ENCODE measurements at places on chromosomes 11 and 22.

GRCh38 chr11:64503186-64503753 lies 87.8 kb upstream of the SLC22A12 start:
- no peak for DNase-seq

DNA sequence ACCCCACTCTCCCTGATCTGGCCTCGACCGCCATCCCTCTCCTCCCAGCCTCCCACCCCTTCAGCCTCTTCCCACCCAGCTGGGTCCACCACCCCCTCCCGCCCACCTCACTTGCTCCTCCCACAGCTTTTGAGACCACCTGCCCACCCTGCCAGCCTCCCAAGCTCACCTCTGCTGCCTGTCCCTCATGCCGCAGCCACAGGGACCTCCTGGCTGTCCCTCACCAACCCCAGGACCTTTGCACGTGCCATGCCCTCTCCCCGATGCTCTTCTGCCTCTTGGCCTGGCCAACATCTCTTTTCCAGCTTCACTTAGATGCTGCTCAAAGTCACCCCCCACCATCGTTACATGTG lies 6.5 kb downstream of the PNPLA5 start:
- DNase-seq, result no peak

DNA sequence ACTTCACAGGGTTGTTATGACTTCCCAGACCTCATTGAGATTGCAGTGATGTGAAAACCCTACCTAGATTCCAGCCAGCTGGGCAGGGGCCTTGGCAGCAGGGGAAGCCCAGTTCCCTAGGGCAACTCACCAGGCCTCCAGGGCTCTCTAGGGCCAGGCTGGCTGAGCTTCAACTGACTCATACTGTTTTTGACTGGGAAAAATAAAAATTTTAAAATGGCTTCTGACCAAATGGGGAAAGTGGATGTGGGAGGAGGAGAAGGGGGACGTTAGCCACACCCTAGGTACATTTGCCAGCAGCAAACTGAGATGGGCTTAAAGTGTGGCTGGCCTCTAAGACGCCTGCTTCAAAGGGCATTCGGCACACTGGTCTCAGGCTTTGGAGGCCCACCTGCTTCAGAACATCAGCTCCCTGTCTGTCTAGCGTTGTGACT lies 39.0 kb downstream of the BMAL1 start:
- no peak for DNase-seq

DNA sequence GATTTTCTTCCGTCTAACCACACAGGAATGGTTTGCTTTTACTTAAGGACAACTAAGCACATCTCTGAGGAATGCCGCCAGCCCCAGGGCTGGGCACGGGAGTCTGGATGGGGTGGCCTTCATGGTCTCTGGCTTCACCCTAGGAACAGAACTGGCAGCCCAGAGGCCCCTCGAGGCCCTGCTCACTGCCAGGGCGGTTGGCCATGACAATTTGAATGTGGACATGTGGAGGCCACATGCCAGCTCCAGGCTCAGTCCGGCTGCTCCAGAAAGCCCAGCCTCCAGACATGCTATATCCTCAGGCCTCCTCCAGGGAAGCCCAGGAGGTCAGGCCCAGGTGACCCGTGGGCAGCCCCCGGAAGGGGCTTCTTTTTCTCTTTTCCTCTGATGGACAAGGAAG lies 84.0 kb upstream of the FGF3 start:
- DNase-seq, result no peak

DNA sequence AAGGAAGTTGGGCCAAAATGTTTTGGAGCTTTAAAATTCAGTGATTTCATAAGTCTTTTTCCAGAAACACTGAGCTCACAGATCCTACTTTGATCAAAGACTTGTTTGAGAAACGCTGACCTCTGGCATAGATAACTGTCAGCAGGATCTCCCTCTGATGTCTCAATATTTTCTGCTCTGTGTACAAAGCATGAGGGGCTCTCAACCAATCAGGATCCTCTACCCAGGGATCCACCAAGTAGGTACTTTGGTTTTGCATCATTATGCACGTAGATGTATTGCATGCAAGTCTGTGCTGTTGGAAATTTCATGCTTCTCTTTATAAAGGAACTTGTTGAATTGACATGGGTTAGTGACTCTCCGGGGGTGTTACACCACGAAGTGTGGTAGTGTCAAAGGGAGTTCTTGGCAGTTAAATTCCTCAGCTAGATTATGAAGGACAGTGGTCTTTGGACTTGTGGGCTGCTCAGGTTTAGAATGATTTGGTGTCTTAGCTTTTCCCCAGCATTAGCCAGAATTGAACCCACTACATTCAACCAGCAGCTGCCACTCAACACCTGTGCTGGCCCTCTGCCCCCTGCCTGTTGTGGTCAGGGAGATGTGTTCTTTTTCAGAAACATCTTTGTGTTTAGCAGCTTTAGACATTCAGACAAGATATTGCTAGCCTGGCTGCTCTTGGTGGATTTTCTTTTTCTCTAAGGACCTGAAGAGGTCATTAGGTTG lies 1.7 kb upstream of the DIXDC1 start:
- no peak for DNase-seq

DNA sequence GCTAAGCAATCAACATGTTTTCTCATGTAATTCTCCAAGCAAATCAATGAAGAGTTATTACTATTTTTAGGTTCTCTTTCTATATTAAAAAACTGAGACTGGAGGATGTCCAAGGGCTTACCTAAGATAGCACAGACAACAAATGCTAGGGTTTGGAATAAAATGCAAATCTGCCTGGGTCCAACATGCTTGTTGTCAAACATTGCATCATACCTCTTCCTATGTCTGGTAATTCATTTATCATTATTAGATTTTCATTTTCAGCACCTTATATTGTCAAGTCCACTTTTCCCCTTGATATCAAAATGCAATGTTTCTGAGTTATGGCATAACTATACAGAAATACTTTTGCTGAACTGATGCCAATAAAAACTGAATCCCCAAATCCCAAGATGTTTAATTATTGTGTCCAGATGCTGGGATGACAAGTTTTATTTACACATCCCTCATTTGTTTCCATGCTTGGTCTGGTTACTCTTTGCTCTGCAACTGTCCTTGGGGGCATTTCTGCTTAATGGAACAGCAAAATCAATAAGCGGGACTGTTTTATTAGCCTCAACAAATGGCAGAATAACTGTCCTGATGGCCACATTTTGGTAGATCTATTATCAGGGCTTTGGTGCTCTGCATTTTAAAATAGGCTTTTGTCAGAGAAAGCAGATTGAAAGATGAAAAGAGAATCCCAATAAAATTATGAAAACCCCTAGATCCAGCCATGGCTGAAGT lies 86.0 kb downstream of the C11orf87 start:
- no peak for DNase-seq

GRCh38 chr11:120127236-120127635 lies 10.7 kb downstream of the TRIM29 start:
- no peak for DNase-seq

- no peak for DNase-seq
These were observed 384.7 kb downstream of the DCDC1 start for GRCh38 chr11:30984827-30985226.

DNA sequence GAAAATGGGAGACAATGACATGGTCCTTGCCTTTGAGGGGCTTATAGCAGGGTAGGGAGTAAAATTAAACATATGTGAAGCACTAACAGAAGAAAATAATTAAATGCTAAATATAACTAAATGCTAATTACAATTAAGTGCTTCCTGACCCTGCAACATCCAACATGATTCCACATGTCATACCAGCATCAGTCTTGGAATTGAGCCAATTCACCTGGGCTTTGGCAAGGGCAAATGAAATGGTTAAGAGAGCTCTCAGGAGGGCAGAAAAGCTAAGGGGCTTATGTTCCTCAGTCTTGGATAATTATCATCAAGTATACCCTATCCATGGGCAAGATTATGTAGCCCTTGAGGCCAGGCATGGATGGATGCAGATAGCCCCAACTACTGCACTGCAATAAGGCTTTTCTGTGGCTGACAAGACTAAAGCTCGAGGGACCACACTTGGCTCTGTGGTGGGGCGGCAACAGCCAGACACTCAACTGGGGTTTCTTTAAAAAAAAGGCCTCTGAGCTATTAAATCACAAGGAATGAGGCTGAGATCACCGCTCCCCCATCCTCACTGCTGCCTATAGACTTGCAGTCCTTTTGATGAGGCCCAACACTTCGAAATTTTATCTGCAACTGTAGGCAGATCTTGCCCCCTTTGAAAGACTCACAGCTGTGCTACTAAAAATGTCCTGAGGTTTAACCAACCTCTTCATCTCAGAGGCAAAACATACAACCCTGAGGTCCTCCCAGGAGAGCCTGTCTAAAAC lies 39.0 kb downstream of the IL18BP start:
- no peak for DNase-seq

DNA sequence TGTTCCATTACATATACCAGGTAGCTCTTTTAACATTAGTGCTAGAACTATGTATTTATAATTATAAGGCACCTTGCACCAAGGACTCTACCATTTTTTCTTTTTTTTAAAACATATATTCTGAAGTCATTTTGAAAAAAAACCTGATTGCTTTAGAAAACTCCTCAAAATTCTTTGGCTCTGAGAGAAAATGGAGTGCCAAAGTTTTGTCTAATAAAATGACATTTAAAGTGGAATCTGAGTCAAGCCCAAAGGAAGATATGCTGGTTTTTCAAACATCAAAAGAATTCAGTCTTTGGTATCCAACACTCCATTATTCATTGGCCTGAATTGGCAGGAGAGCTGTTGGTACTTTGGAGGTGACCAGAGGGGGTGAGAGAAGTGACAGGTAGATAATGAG lies 116.5 kb downstream of the ME3 start:
- DNase-seq, result no peak

- DNase-seq, result no peak
These were observed 394.6 kb downstream of the TBC1D22A start for GRCh38 chr22:47157093-47157420.

GRCh38 chr11:7020183-7020917 lies at the start of the genes NLRP14 and ZNF214:
NLRP14 (plus strand) TSS chr11:7020479; CDS start chr11:7038587, 18,108 bp downstream.
ZNF214 (minus strand) TSS chr11:7020346; CDS start chr11:7002835, 17,511 bp downstream.
- peak; percentile 77 for DNase-seq

GRCh38 chr11:100269516-100269915 lies 417.6 kb upstream of the ARHGAP42 start:
- no peak for DNase-seq

- DNase-seq, result no peak
These were observed 15.5 kb upstream of the ZBTB44 start for GRCh38 chr11:130330101-130330684.

DNA sequence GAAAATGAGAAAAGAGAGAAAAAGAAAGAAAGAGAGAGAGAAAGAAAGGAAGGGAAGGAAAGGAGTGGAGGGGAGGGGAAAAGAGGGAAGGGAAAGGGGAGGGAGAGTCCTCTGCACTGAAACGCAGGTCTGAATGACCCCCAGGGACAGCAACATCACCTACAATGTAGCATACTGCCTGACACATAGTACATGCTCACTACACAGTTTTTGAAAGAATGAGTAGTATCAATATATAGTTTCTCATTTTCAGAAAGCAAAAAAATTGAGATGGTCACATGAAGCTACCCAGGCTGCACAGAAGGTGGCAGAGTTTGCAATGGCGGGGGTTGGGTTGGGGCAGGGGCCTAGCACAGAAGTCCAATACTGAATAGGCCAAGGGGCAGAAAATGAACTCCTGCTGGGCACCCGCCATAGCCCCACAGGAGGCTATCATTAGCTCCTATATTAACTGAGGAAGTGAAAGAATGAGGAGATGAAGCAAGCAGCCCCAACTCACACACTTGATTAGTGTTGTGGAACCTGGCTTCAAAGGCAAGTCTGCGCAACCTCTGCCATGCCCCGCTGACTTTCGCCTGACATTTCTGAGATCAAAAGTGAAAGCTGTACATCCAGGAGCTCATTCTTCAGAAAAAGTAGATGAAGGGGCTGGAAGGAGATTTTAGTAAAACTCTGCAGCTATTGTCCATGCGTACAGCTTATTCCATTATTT lies 241.2 kb upstream of the SYN3 start:
- DNase-seq, result no peak

DNA sequence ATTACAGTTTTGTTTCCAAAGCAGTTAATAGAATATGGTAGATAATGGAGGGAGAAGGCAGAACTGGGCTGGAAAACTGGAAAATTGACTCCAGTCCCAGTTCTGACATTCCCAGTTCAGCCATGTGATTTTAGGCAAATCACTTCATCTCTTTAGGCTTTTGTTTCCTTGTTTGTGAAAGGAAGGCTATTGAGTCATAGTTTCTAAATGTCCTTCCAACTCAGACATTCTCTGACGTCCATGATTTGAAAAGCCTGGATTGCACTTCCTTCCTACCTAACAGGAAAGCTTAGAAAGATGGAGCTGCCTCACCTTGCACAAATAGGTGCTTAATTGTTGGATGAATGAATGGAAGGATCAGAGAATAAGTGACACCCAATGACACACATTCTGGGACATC lies 19.8 kb upstream of the GALNT18 start:
- DNase-seq, result no peak

- no peak for DNase-seq
These were observed 32.9 kb upstream of the SMIM38 start for GRCh38 chr11:69122630-69123431.

DNA sequence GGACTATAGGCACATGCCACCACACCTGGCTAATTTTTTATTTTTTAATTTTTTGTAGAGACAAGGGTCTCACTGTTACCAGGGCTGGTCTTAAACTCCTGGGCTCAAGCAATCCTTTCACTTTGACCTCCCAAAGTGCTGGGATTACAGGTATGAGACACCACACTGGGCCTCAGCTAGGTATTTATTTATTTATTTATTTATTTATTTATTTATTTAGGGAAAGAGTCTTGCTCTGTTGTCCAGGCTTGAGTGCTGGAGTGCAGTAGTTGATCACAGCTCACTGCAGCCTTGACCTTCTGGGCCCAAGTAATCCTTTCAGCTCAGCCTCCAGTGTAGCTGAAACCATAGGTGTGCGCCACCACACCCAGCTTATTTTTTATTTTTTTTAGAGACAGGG lies 43.2 kb downstream of the HORMAD2 start:
- DNase-seq, result no peak

- DNase-seq, result no peak
These were observed 12.0 kb upstream of the MRGPRD start for GRCh38 chr11:68992743-68993255.

- no peak for DNase-seq
These were observed 27.9 kb upstream of the RASL10A start for GRCh38 chr22:29343313-29343805.

- DNase-seq, result peak; percentile 80
These were observed at the start of gene RASSF10 for GRCh38 chr11:13008625-13009475. RASSF10 (plus strand) TSS chr11:13009316; CDS start chr11:13009577, 261 bp downstream.

DNA sequence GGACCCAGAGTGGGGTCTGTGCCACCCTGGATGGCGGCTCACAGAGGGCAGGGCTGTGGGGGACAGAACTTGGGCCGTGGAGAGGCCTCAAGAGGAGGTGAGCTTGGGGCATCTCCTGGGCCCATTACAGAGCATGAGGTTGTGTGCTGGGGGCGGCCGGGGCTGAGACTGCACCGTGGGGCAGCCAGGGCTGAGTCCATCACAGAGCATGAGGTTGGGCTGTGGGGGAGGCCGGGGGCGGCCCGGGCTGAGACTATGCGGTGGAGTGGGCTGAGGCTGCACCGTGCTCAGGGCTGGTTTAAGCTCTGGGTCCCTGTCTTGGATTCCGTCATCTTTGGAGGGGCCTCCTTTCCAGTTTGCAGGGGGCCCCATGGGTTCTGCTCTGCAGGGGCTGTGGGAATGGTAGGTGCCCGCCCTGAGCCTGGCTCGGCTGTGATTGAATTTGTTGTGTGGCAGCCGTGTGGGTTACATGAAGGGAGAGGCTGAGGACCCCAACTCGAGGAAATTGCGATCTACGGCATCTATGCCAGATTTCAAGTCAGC lies 38.1 kb upstream of the MUC5AC start:
- DNase-seq, result no peak
